ENCODE measurements at places on chromosomes 7 and 10.

- DNase-seq: no peak
These were observed 93.8 kb upstream of the GNA12 start for GRCh38 chr7:2937701-2938513.

DNA sequence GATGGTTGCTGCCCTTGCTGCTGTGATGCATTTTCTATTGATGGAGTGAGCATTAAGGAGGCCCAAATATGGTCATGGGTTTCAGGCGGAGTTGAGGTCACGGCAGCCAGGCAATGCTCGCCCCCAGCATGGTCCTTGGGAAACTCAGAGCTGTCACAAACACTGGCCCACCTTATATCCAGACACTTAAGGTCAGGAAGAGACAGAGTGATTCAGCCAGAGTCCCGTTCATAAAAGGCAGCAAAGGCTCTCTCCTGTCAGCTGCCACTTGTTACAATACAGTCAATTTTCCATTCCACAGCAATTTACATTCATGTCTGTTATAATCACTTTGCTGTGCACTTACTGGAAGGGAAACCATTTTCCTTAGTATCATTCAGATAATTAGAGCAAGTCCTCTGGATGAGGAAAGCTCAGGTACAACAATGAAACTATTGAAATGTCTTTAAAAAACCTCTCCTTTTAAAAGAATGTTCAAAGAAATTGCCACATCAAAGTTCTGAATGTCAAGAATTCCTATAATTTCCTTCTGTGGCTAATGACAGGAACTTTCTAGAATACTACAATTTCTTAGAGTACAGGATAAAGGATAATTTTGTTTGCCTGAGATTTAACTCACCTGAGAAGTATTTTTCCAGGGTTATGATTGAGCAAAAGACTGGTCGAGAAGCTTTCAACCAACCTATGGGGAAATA lies 14.8 kb upstream of the ANKRD1 start:
- DNase-seq: no peak

- no peak for DNase-seq
These were observed 23.5 kb upstream of the ANLN start for GRCh38 chr7:36366005-36366717.

- DNase-seq: no peak
These were observed 40.1 kb upstream of the SLC29A3 start for GRCh38 chr10:71278691-71279588.

- no peak for DNase-seq
These were observed 234.0 kb upstream of the TCF7L2 start for GRCh38 chr10:112716076-112716475.

Measured in stimulated activated CD8-positive, alpha-beta memory T cell treated with anti-CD3 and anti-CD28 coated beads, Interleukin-15, amount 100 ng/mL, for 1 hour (primary cell).